ENCODE measurements at places on chromosomes 6 and 20.

- no peak for DNase-seq
Measured at GRCh38 chr20:2051946-2052345, 49.7 kb upstream of the STK35 start.

- no peak for DNase-seq
Measured at GRCh38 chr20:18187020-18187419, 49.4 kb downstream of the KAT14 start.

GRCh38 chr6:147095316-147095715 is 108.9 kb upstream of the STXBP5 start:
- no peak for DNase-seq

GRCh38 chr6:119355157-119355556 is 5.6 kb upstream of the MAN1A1 start:
- no peak for DNase-seq

DNA sequence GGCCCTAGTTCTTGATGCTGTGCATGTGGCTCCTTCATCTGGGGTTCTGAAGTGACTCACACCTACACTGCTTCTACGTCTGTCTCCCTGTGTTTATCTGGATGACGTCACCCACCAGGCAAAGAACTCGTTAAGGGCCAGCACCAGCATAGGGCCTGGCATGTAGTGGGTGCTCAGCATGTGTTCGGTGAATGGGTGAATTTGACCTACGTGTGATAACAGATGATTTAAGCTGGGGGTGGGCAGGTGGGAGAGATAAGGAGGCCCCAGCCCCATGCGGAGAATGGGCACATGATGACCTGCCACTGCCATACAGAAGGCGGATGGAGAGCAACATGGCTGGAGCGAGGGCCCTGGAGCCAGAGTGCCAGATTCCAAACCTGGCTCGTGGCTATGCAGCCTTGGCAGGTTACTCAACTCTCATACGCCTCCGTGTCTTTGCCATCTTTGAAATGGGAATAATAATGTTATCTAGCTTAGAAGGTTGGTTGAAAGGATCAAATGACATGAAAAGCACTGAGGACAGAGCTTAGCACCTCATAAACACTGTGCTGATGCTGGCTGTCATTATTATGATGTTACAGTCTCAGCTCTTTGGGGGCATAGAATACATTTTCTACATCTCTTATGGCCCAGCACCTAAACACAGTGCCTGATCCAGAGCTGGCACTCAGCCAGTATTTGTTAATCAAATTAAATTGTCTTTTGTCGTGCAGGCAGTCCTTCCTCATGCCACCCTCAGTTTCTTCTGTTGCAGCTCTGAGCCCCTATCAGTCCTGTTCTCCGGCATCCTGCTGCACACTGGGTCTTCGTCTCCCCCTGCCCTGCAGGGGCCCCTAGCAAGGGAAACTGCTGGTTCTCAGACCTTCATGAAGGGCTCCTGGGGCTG is 39.6 kb downstream of the VEGFA start:
- no peak for DNase-seq

DNA sequence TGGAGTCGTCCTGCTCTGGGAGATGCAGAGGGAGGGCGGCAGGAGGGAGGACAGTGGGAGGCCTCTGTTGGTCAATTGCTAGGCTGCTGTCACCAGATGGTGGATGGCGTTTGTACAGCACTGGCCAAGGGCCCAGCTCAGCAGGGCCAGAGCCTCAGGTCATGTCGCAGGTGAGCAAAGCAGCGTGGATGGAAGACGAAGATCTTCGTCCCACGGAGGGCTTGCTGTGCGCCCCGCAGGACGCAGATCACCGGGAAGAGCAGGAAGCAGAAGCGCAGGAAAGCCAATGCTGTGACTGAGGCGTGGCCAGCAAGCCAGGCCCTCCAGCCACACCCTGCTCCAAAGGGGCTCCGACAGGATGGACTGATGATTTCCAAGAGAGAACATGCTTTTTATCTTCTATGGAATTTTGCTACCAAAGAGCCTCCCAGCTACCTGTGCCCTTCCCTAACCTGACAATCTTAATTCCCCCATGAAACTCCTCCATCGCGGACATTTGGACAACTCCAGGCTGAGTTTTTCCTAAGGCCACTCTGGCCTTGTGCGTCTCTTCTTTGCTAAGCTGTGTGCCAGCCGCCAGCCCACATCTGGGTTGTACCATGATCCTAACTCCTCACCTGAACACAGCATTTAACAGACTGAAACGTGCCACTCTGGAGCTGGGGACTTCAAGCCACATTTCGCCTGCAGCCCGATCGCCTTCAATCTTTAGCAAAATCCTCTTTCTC is 3.5 kb upstream of the SLCO4A1 start:
- DNase-seq, result no peak

- no peak for DNase-seq
Measured at GRCh38 chr6:34196833-34197195, 39.9 kb upstream of the HMGA1 start.

DNA sequence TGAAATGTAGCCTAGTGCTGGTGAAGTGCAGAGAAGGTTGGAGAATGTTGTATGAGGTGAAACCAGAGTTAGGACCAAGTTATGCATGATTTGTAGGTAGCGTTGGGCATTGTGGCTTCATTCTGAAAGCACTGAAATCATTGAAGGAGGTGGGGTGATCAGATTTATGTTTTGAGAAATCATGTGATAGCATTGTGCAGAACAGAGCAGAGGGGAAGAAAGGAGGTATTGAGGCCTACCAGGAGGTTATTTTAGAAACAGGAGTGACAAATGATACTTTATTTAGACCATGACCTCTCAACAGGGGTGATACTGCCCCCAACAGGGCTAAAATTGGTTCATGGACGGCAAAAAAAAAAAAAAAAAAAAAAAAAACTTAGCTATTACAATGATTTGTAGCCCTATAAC is 15.6 kb upstream of the HMGN3 start:
- no peak for DNase-seq

GRCh38 chr20:34022151-34022838 is 28.6 kb downstream of the RALY start:
- no peak for DNase-seq

GRCh38 chr6:127877231-127877630 is 23.6 kb downstream of the THEMIS start:
- no peak for DNase-seq

- no peak for DNase-seq
Measured at GRCh38 chr6:25332655-25333071, 53.5 kb downstream of the CARMIL1 start.

DNA sequence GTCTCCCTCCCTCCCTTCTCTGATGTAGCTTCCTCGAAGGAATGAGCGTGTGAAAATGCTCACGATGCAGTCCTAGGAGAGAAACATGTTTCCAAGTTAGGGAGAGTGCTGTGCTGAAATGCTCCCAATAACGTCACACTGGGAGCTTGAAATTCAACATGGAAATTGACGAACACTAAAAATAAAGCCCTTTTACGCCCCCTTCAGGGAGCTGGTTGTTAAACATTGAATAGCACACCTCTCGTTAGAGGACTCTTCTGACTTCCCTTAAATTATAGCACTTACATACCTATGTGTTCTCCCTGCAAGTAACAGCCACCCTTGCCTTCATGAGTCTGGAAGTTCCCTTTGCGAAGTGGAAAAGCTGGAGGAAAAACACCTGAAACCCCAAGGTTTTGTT is 88.6 kb downstream of the BFSP1 start:
- no peak for DNase-seq

GRCh38 chr6:132961122-132961521 is 146.8 kb downstream of the RPS12 start:
- DNase-seq, result no peak

GRCh38 chr6:9083108-9083507 is 647.8 kb upstream of the SLC35B3 start:
- DNase-seq, result no peak

GRCh38 chr6:37793067-37793466 is 26.5 kb upstream of the ZFAND3 start:
- no peak for DNase-seq

DNA sequence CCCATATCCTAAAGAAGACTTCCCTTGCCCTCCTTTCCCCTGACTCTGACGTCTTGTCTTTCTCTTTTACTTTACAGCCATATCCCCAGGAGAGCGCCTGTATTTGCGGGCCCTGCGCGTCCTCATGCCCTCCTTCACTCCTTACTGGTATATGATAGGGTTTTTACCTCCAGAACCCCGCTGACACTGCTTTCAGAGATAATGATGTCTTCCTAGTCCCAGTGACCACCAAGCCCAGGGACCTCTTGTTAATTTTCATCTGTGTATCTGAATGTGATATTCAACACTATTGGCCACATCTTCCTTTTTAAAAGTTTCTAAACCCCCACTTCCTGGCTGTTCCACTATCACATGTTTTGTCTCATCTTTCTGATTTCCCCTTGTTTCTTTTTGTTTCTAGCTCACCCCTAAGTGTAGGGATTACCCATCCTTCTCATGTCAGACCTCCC is 102.0 kb downstream of the HIVEP1 start:
- DNase-seq, result no peak

DNA sequence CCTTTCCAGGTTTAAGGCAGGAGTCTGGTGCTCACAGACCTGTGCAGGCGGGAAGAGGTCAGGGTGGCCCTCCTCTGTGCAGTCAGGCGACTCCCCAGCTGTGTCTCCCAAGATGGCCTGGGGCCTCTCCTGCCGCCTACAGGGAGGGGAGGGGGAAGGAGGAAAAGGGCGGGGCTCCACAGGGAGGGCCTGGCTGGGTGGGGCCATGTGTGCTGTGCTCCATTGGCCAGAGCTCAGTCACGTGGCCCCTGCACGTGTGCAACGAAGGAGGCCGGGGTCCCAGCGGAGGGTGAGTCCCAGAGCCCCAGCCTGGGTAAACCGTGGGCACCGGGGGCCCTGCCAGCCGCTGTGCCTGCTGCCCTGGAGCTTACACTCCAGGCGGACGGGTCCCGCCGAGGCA is 211.6 kb downstream of the ZDHHC14 start:
- DNase-seq, result no peak

DNA sequence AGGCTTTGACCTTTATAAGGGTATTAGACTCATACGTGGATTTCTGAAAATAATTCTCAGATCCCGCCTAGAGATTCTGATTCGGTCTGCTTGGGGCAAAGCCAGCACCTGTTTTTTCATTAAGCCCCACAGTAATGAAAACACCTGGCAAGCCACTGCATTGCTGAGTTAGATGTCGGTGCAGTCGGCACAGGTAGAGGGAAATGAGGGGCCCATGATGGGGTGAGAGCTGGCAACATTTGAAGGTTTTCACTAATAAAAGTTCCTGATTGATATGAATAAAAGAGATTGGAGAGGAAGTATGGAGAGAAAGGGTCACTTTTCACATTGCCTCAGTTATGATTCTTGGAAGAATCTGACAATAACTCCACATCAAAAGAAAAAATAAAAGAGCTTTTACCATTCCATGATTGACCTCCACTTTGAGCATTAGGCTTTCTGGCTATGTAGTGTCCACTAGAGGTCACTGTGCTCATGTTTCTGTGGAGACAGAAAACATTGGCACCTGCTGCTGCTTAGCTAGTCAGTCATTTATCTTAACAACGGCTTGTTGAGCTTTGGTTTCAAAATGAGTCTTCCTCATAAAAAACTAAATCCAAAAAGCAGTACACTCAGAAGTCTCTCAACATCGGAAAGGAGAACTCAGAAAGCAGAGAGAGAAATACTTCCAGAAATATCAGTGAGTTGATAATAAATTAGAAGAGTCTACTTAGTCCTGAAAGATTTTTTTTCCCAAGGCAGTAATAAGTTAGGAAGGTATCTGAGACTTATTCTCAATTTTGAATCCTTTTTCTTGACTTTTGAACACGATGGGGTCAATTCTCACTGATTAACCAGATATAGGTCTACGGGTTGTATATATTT is 53.3 kb upstream of the KLHL31 start:
- DNase-seq, result no peak

- no peak for DNase-seq
Measured at GRCh38 chr6:132011582-132011981, 60.4 kb upstream of the CCN2 start.

- no peak for DNase-seq
Measured at GRCh38 chr6:46013639-46014038, 2.0 kb downstream of the CLIC5 start.

- no peak for DNase-seq
Measured at GRCh38 chr6:20876036-20876435, 341.8 kb downstream of the CDKAL1 start.

- no peak for DNase-seq
Measured at GRCh38 chr6:51456282-51456681, 631.1 kb downstream of the PKHD1 start.

DNA sequence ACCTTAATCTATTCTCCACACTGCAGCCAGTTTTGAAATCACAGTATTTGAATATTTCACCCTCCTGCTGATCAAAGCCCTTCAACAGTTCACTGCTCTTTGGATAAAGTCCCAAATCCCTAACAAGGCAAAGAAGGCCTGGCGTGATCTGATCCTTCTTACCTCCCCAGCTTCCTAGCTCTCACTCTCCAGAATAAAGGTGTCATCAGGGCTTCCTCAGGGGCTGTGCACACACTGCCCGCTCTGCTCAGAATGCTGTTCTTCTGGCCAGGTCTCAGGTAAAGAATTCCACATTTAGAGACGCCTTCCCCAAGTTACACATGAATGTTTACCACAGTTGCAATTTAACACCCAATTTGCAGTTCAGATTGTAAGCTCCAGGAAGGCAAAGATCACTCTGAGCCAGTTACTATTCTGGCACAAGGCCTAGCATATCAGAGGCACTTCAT is 58.9 kb upstream of the MCM9 start:
- DNase-seq, result no peak

DNA sequence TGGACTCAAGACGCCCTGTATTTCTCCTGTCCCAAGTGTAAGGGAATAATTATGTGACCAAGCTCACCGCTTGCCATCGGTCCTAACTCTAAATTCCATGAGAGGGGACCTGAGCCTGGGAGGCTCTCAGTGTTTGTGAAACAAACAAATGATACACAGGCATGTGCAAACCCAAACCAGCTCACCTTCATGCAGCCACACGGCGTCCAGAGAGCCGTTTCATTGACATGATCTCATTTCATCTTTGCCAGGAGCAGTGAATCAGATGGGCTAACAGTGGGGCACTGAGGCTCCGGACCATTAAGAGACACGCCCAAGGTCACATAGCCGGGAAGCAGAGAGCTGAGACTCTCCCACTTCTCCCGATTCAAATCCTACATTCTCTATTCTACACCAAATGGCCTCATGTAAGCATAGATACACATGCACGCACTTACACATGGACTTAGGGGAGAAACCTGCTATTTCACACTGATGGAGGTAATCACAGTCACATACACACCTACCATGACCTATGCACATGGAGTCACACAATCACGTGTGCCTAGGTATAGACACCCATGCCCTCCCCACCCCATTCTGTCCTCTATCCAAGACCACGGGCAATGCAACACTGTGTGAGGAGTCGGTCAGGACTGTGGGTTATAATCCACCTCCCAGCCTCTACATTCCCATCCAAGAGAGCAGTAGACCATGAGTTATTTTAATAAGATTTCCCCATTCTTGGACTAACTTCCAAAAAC is 1.1 kb downstream of the BNIP5 start:
- DNase-seq, result no peak

Measured in osteocyte (in vitro differentiated cells).